ENCODE measurements at places on chromosomes 13 and 19.

GRCh38 chr19:406971-407510 is 1.9 kb downstream of the C2CD4C start:
- H3K27ac ChIP-seq: no peak overlapping the region
- DNase-seq: no peak
- no peaks in the 10 kb centered on the region for H3K36me3 ChIP-seq
- H3K4me3 ChIP-seq: no peak overlapping the region
- H3K4me1 ChIP-seq: peaks cover 6% of the 10 kb centered on the region

GRCh38 chr19:34669305-34669704 is 7.7 kb downstream of the SCGB2B2 start:
- H3K36me3 ChIP-seq: no peaks in the 10 kb centered on the region
- no peak overlapping the region for H3K27ac ChIP-seq
- H3K27me3 ChIP-seq: no peaks in the 10 kb centered on the region
- H3K4me1 ChIP-seq: peaks cover 9% of the 10 kb centered on the region
- no peak overlapping the region for H3K4me3 ChIP-seq

- H3K27ac ChIP-seq: no peak overlapping the region
- no peak overlapping the region for H3K4me3 ChIP-seq
- DNase-seq: no peak
- H3K27me3 ChIP-seq: no peaks in the 10 kb centered on the region
Measured at GRCh38 chr13:94427313-94427953, 52.0 kb downstream of the DCT start.

- no peaks in the 10 kb centered on the region for H3K36me3 ChIP-seq
- no peak overlapping the region for H3K4me3 ChIP-seq
- H3K4me1 ChIP-seq: no peaks in the 10 kb centered on the region
- no peak for DNase-seq
- no peaks in the 10 kb centered on the region for H3K27me3 ChIP-seq
Measured at GRCh38 chr19:35692010-35692409, 12.3 kb upstream of the ZBTB32 start.

DNA sequence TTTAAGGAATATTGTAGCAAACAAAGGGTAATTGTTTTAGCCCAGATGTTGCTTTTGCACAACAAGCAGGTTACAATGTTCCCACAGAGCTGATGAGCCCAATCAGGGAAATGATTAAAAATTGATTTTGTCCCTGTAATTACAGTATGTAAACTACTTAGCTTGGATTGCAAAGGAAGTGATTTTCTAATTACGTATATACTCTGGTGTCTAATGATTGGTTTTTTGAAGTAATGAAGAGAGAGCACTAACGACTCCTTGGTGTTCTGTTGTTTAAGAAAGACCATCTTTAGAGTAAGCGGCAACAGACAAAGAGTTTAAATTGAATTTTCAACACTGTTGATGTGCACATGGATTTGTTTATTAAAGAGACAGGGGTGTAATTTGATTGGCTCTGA is 95.3 kb upstream of the ZNF536 start:
- H3K27me3 ChIP-seq: no peaks in the 10 kb centered on the region
- no peak overlapping the region for H3K27ac ChIP-seq
- no peak overlapping the region for H3K4me3 ChIP-seq
- no peaks in the 10 kb centered on the region for H3K4me1 ChIP-seq

- no peak overlapping the region for H3K27ac ChIP-seq
- no peak for DNase-seq
- no peaks in the 10 kb centered on the region for H3K27me3 ChIP-seq
- H3K4me1 ChIP-seq: no peaks in the 10 kb centered on the region
- H3K4me3 ChIP-seq: no peak overlapping the region
Measured at GRCh38 chr13:91813253-91813652, 414.8 kb downstream of the GPC5 start.

DNA sequence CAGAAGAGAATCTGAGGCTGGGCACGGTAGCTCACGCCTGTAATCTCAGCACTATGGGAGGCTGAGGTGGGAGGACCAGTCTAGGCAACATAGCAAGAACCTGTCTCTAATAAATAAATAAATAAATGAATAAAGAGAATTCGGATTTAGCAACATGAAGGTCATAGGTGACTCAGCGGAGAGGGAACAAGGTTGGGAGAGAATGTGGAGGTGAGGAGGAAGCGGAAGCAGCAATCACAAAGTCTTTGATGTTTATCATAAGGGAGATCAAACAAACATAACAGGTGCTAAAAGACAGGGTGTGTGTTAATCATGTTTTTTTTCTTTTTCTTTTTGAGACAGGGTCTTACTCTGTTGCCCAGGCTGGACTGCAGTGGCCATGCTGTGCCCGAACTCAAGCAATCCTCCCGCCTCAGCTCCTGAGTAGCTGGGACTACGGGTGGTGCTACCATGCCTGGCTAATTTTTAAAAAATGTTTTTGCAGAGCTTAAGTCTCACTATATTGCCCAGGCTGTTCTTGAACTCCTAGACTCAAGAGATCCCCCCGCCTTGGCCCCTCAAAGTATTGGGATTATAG is 16.3 kb downstream of the PBX4 start:
- DNase-seq: peak; percentile 66
- no peaks in the 10 kb centered on the region for H3K27me3 ChIP-seq
- H3K36me3 ChIP-seq: no peaks in the 10 kb centered on the region
- H3K4me3 ChIP-seq: no peak overlapping the region
- no peak overlapping the region for H3K27ac ChIP-seq

- DNase-seq: no peak
- H3K4me1 ChIP-seq: peaks cover 22% of the 10 kb centered on the region
- peak overlapping the region; percentile 99 for H3K27ac ChIP-seq
- no peaks in the 10 kb centered on the region for H3K27me3 ChIP-seq
- H3K36me3 ChIP-seq: peaks cover 8% of the 10 kb centered on the region
Measured at GRCh38 chr19:47113850-47114651, 475 bp upstream of the ZC3H4 start.

DNA sequence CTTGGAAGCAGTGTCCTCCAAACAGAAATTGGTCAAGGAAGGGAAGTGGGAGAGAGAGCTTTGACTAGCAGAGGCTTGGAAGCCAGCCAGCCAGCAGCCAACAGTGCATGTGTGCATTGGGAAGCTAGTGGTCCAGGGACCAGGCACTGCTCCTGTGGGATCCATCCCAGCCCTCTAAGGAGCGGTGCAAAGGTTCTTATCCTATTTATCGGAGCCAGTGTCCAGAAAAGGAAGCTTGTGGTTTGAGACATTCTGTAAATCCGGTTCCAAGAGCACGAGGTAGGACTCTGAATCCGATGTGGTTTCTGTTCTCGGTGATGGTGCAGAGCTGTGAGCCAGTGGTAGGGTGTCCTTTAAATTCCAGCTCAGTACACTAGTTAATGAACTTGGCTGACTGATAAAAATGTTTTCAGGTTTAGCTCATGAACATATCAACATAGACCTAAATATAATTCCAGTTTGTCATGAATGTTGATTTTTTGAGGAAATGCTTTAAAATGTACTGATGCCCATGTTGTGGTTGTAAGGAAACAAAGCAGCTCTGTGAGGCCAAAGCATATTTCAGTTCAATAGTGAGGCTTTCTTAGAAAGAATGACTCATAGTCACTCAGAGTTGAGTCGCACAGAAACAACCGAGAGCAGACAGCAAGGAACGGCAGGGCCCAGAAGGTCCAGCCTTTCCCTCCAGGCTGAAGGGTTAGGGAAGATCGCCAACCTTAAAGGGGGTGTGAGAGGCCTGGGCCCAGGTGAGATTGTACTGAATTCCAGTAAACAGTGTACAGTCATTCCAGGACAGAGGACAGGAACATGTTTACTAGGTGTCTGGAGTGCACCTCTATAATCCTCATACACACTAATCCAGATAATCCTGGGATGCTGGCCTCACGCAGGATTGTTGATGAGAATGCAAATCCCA is 21.5 kb upstream of the GARRE1 start:
- H3K27ac ChIP-seq: no peak overlapping the region
- H3K4me1 ChIP-seq: peaks cover 5% of the 10 kb centered on the region
- H3K4me3 ChIP-seq: no peak overlapping the region
- peaks cover 11% of the 10 kb centered on the region for H3K36me3 ChIP-seq
- DNase-seq: no peak

DNA sequence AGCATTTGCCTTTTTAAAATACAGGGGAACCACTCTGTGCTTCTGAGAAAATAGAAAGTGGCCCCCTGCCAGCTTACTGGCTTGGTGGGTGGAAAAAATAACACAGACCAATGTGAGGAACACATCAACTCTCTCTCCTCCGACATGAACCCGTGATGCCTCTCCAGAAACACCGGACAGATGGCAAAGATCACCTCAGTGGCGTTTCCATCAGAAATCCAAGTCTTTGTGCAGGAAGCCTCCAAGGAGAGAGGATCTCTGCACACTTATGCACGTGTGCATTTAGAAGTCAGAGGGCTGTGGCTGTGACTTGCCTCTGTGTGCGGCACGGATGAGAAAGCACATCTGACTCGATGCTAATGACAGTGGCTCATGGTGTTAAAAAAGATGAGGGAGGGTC is 112.3 kb upstream of the KLF12 start:
- peaks cover 89% of the 10 kb centered on the region for H3K4me1 ChIP-seq
- H3K27me3 ChIP-seq: no peaks in the 10 kb centered on the region
- no peak overlapping the region for H3K4me3 ChIP-seq
- no peaks in the 10 kb centered on the region for H3K36me3 ChIP-seq

- H3K4me1 ChIP-seq: no peaks in the 10 kb centered on the region
- no peak for DNase-seq
- H3K4me3 ChIP-seq: no peak overlapping the region
- no peaks in the 10 kb centered on the region for H3K36me3 ChIP-seq
- no peaks in the 10 kb centered on the region for H3K27me3 ChIP-seq
Measured at GRCh38 chr13:71787414-71787813, 79.6 kb downstream of the DACH1 start.

GRCh38 chr13:31167490-31167889 is 5.8 kb upstream of the HSPH1 start:
- no peak for DNase-seq
- H3K4me3 ChIP-seq: no peak overlapping the region
- H3K4me1 ChIP-seq: peaks cover 6% of the 10 kb centered on the region
- no peaks in the 10 kb centered on the region for H3K27me3 ChIP-seq

GRCh38 chr19:14310055-14310454 is 71.2 kb upstream of the ADGRE5 start:
- no peaks in the 10 kb centered on the region for H3K36me3 ChIP-seq
- DNase-seq: no peak
- H3K27ac ChIP-seq: no peak overlapping the region
- H3K4me1 ChIP-seq: no peaks in the 10 kb centered on the region
- H3K27me3 ChIP-seq: no peaks in the 10 kb centered on the region

DNA sequence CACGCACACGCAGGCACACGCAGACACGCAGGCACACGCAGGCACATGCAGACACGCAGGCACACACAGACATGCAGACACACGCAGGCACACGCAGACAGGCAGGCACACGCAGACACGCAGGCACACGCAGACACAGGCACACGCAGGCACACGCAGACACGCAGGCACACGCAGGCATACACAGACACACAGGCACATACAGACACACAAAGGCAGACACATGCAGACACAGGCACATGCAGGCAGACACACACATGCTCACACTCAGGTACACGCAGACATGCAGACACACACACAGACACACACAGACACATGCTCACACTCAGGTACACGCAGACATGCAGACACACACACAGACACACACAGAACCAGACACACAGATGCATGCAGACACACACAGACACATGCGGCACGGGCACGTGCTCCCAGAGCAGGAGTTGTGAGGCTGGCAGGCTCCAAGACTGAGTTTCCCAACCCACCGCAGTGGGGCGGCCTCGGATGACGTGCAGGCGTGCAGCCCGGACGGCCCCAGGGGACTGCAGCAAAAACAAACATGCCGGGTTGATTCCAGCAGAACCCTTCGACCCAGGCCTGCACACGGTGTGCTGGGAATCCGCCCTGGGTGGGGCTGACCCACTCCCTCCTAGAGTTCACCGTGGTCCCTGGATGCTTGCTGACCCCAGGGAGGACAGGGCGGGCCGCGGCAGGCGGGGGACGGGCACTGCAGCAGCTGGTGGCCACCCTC is 100.0 kb downstream of the GADD45B start:
- no peak overlapping the region for H3K27ac ChIP-seq
- no peak overlapping the region for H3K4me3 ChIP-seq
- peaks cover 5% of the 10 kb centered on the region for H3K27me3 ChIP-seq
- no peak for DNase-seq
- no peaks in the 10 kb centered on the region for H3K36me3 ChIP-seq

DNA sequence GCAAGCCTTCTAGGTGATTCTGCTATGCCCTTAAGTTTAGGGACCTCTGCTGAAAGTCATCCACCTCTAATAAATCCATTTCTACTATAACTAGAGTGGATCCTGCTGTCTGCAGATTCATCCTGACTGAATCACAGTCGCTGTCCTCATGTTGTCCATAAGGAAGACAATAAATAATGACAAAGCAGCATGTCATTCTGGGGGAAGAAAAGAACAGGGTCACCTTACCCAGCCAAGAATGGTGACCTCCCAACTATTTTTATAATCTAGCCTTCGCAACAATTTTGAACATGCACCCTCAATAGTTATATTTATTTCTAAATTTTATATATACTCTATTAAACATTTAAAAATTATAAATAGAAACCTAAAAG is 45.0 kb upstream of the UBE2L5 start:
- DNase-seq: no peak
- no peaks in the 10 kb centered on the region for H3K36me3 ChIP-seq
- no peak overlapping the region for H3K27ac ChIP-seq
- H3K4me1 ChIP-seq: peaks cover 81% of the 10 kb centered on the region

- DNase-seq: no peak
- H3K4me1 ChIP-seq: no peaks in the 10 kb centered on the region
Measured at GRCh38 chr19:28061111-28061510, 1151.8 kb downstream of the UQCRFS1 start.

GRCh38 chr19:45423589-45424190 is at the start of gene ERCC1:
TSS of gene ERCC1 (minus strand) at chr19:45423917. CDS start at chr19:45423374, 543 bp downstream.
- H3K36me3 ChIP-seq: peaks cover 8% of the 10 kb centered on the region
- no peaks in the 10 kb centered on the region for H3K27me3 ChIP-seq
- H3K4me1 ChIP-seq: peaks cover 26% of the 10 kb centered on the region
- peak within 1 kb of the TSS; percentile 79 for H3K27ac ChIP-seq

- DNase-seq: peak; percentile 31
- no peaks in the 10 kb centered on the region for H3K27me3 ChIP-seq
- H3K4me3 ChIP-seq: peak within 1 kb of the TSS; percentile 61
Measured at GRCh38 chr13:43879755-43880181, at the start of gene LACC1. TSS of gene LACC1 (plus strand) at chr13:43879904. CDS start at chr13:43880986, 1,082 bp downstream.

DNA sequence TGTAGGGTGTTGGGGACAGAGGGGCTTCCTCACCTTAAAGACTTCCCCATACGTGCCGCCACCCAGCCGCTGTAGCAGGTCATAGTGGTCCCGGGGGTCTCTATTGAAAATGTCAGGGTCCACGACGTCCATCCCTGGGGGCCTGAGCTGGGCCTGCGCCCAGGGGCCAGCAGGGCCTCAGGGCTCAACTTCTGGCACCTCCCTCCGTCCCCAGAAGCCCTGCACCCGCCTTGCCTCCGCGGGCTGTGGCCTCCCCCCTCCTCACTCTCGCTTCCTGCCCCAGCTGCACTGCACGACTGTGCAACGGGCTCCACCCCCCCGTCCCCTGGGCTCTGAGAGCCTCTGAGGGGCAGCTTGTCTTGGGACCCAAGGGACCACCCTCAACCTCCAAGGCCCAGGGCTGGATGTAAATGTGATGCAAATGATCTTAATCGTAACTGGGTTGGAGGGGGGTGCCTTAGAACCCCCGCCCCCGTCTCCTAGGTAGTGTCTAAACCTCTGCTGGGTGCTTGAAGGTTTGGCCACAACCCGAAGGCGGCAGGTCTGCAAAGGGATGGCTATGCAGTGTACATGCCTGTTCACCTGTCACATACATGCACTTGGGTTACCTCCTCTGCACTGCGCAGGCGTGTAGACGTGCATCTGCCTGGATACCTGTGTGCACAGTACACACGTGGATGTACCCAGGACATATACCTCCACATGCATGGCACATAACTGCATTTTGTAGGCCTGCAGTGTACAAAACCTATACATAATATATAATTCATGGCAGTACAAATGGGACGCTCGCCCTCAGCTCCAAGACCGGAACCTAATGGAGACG is at the start of gene MAP4K1:
Gene MAP4K1 (minus strand): TSS at position 190 of the 826 bp plus-strand sequence. CDS start 58 bp downstream, at position 132.
- H3K27ac ChIP-seq: peak within 1 kb of the TSS; percentile 85
- H3K4me1 ChIP-seq: peaks cover 49% of the 10 kb centered on the region
- H3K27me3 ChIP-seq: no peaks in the 10 kb centered on the region
- H3K4me3 ChIP-seq: peak within 1 kb of the TSS; percentile 75
- peaks cover 16% of the 10 kb centered on the region for H3K36me3 ChIP-seq

Measured in CD8-positive, alpha-beta memory T cell (primary cell).